Sigmoid colon (tissue), 7 donors: ENCODE measurements at places on chromosomes 5 and 9. TPM values are rescaled to one million over a fixed set of nuclear protein-coding genes. Genes with fewer than 3 reads are reported as not detected.

Gene SLC45A2
- not detected for total RNA-seq

Gene C9orf40
- 4.9 TPM for total RNA-seq

Gene GMCL2
- total RNA-seq = not detected

Gene CLIC3
- total RNA-seq = not detected

Gene HMCN2
- total RNA-seq = 8.2 TPM

Gene RGS3
- 26.9 TPM for total RNA-seq

Gene AQP7
- 8.6 TPM for total RNA-seq
